ENCODE measurements at places on chromosomes 16 and 17.

DNA sequence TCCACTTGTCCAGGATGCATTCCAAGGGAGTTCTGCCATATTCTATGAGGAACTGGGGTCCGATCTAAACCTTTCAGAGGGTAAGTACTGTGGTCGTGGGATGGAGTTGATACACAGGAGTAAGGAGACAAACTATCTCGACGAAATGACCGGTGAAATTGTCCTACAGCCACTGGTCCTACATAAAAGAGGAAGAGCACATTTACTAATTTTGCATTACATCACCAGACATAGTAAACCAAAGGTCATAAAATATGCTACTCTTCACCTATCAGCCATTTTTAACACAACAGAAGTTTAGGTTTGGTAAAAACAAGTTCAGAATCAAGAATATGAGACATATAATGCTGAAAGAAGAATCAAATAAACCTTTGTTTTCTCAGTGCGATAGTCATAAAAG lies 8.1 kb downstream of the HSF5 start:
- no peak for DNase-seq

- no peak for DNase-seq
Measured at GRCh38 chr17:78991906-78992532, 12.3 kb upstream of the LGALS3BP start.

- no peak for DNase-seq
Measured at GRCh38 chr17:30368912-30369720, 9.6 kb upstream of the CPD start.

GRCh38 chr17:76920364-76921139 lies 52.3 kb downstream of the MGAT5B start:
- DNase-seq = no peak

GRCh38 chr17:61474235-61474927 lies 22.2 kb downstream of the TBX4 start:
- DNase-seq = no peak

GRCh38 chr17:27816946-27817345 lies 16.6 kb upstream of the NOS2 start:
- no peak for DNase-seq

DNA sequence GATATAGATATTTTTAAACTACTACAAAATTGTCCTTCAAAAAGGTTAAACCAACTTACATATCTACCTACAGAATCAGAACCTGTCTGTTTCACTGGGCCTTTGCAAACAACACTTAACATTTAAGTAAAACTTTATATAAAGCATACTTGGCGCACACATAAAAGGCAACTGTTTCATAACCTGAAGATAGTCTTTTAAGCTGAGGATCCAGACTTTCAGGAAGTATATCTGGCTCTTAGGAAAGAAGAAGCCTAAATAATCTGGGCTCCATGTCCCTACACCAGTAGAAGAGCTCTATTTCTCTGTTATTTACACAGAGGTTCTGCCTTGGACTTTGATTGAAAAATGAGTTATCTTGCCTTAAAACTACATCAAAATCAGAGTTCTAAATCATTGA lies 75.9 kb downstream of the TRIM37 start:
- no peak for DNase-seq

GRCh38 chr17:59791603-59792457 lies 84.4 kb downstream of the VMP1 start:
- DNase-seq = no peak

- DNase-seq = no peak
Measured at GRCh38 chr17:21522755-21523336, 146.7 kb downstream of the KCNJ12 start.

DNA sequence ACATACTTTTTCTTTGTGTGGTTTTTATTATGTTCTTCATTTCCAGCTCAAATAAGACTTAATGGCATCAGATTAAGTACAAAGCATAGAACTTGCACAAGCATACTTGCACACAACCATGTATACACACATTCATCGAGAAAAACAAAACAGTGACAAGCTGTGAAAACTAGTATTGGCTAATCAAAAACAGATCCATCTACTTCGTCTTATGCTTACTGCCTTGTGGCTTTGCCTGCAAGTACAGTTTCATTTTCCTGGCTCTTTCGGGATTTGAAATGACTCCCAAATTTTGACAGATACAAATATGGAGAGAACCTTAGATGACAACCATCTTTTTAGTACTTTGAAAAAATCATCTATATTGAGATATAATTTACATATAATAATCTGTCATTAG lies 338.3 kb downstream of the BCAS3 start:
- no peak for DNase-seq

GRCh38 chr16:57988929-57989328 lies 11.5 kb downstream of the ZNF319 start:
- no peak for DNase-seq
